Stomach (tissue), 19 donors: ENCODE measurements at places on chromosomes 7 and 10. TPM values are rescaled to one million over a fixed set of nuclear protein-coding genes. Genes with fewer than 3 reads are reported as not detected.

- DNase-seq: no peak
These were observed 168.8 kb downstream of the CXCL12 start for GRCh38 chr10:44216073-44216472.

DNA sequence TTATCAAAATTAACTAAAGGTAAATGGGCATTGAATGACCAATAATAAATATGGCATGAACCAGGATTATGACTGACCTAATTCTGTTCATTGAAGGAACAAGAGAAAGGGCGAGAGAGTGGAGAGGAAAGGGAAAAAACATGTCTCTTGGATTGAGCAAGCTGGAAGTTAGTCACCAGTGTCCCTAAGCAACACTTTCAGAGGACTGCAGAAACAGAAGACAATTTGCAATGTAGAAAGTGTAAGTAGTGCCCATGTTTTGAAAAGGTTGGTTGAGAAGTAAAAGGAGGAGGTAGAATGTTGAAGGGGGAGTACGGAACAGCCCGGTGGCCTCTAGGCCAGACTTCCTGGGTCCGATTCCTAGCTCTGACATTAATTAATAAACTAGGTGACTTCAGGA lies 94.6 kb downstream of the FAS start:
- no peak for DNase-seq

- no peak for DNase-seq
These were observed 98.6 kb downstream of the NKX6-2 start for GRCh38 chr10:132687181-132687892.

GRCh38 chr10:85596389-85596788 lies 770.2 kb downstream of the GRID1 start:
- no peak for DNase-seq

DNA sequence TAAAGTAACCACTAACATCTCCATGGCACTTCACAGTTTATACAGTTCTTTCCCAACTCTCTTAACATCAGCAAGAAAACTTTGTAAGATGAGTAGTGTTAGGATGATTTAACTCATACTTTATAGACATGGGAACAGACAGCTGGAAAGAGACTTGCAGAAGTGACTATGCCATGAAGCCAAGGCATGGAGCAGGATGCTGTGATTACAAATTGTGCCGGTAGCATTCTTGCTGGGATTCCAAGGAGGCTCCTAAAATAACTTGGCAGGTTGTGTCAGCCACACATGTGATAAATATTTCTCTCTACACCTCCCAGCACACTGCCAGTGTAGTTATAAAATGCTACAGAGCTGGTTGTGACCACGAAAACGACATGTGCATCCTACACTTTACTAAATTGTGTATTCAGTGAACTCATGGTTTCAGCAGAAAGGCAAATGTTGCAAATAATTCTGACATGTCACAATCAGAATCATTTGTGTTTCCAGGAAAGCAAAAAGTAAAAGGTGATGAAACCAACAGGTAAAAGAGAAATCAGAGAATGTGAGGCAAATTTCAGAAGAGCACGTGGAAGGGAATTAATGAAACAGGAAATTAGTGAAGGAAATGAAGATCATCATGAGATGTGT lies 5.6 kb upstream of the CYP3A4 start:
- DNase-seq: no peak

DNA sequence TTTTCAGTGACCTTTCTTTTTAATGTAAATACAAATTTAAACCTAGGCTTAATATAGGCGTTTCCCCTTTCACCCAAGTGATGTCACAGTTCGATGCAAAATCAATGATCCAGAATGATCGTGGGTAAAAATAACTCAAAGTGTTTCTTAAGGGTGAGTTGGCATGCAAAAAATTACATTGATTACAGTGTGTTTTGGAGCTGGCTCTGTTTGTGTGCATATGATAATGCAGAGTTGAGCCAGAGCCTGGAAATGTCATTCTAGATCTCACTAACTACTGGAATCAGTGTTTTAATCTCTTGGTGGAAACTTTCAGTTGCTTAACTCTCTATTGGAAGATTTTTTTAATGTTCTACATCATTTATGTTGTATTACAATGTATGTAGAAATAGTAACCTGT lies 72.5 kb upstream of the MXI1 start:
- no peak for DNase-seq

GRCh38 chr10:81095238-81095637 lies 557.5 kb downstream of the SH2D4B start:
- DNase-seq: no peak

- DNase-seq: no peak
These were observed 385.3 kb downstream of the ETV1 start for GRCh38 chr7:13604178-13604577.

GRCh38 chr7:10634239-10634638 lies 339.4 kb upstream of the PHF14 start:
- DNase-seq: no peak

- no peak for DNase-seq
These were observed 74.0 kb downstream of the POU6F2 start for GRCh38 chr7:39051707-39052106.

WASHC2A gene
- total RNA-seq: 47.8 TPM

TACR2 gene
- total RNA-seq: 13.3 TPM

WNT8B gene
- total RNA-seq: not detected

ARMC3 gene
- total RNA-seq: not detected

IQUB gene
- 0.55 TPM for total RNA-seq

CYP2C19 gene
- total RNA-seq: 19.7 TPM

ICA1 gene
- total RNA-seq: 118 TPM
